ENCODE measurements at places on chromosomes 6 and 20.

DNA sequence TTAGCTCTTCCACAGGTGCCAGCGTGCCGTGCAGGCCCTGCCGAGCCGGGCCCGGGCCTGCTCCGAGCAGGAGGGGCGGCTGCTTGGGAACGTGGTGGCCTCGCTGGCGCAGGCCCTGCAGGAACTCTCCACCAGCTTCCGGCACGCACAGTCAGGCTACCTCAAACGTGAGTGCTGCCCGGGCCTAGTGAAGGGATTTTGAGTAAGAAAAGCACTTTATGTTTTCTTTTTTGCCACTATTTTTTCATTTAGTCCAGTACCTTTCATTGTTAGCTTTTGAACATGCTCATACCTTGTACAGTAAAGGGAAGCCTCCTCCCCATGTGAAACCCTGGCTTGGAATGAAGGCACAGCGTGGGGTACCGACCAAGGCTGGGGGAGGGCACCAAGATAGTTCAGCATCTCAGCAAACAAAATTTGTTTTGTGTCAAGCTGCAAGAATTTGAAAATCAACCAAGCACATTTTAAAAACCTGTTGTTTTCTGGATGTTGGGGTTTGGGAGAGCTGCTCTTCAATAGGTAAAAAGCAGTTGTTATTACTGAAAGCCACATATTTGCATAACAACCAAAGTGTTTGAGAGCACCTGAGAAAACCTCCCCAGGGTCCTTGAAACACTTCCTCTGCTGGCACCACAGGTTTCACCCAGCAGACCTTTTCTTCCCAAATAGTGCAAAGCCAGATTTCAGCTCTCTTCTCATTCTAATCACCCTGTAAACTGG is 18.4 kb downstream of the STX16 start:
- no peak for DNase-seq

DNA sequence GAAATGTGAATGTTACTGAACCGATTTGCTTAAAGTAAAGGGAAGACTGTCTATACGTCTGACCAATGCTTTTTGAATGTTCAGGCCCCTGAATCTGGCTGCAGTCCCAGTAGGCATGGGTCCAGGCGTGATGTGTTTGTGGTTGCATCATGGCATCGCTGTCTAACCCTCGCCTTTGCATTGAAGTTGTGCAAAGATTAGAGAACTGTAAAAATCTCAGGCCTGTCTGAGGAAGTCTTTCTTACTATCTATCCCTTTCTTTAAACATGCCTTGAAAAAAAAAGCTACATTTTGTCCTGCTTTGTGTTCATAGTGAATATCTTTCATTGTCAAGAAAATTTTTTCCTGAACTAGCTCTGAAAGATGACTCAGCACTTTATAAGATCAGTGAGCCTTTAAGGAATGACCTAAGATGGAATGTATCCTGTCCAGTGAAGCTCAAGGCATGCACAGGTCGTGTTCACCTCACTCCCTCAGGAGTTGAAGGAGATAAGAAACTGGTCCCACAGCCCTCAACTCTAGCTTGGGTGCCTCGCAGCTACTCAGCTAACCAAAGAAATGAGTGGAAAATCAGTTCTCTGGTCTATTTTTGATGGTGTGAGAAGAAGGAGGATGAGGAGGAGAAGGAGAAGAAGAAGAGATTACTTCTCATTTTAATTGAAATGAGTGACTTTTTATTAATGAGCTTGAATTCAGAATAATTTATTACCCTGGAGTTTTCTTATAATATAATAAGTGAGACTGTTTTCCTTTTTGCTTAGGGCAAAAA is 48.6 kb downstream of the TPD52L1 start:
- no peak for DNase-seq

DNA sequence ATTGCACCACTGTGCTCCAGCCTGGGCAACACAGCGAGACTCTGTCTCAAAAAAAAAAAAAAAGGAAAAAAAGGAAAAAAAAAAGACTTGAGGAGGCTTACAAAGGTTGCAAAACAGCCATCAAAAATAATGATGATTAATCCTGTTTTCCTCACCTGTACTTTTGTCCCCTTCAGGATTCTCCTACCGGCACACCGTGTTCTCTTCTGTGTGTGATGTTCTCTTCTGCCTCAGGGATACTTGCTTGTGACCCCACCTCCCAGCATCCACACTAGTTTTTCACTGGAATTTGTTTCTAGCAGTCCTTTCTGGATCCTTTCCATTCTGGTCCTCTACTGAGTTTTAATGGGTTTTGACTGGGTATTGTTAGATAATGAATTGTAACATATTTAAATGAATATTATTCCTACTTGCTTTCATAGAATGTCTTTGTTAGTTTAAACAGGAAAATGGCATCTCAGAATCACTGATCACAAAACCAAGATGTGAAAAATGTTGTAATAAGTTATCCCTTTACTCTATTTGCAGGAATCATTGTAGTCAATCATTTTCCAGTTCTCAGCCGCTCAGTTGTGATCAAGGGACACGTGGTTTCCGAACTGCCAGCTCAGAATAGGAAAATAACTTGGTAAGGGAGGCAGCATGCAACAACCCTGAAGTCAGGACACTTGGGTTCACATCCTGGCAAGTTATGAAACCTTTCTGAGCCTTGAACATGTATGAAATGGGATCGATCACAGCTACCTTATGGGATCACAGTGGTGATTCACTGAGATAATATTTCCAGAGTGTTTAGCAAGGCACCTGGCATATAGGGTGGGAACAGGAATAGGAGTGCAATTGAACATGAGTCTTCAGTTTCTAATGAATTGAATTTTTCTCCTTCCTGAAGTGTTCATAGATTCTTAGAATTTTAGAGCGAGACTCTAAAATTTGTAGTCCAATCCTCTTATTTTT is 8.5 kb downstream of the C6orf89 start:
- DNase-seq: no peak

- DNase-seq: peak; percentile 43
Measured at GRCh38 chr6:169589699-169590257, 112.1 kb downstream of the WDR27 start.

- DNase-seq: peak; percentile 45
Measured at GRCh38 chr6:31042806-31043205, 32.5 kb downstream of the MUC22 start.

DNA sequence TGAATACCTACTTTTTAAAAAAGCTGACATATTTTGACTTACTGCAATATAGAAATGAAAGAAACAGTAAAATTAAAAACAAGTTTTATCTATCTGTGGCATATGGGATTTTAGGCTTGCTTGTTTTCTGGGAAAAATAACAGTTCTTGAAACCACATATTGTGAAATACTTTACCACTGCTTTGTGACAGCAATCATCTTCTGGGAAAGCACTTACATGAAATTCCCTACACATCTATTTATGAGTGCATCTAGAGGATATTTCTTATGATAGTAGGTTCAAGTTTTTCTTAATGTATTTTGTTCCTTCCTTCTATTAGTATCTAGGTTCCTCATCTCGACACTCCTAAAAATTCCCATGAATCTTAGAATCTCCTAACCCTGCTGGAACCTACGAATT is 75.2 kb downstream of the STXBP5 start:
- DNase-seq: no peak

DNA sequence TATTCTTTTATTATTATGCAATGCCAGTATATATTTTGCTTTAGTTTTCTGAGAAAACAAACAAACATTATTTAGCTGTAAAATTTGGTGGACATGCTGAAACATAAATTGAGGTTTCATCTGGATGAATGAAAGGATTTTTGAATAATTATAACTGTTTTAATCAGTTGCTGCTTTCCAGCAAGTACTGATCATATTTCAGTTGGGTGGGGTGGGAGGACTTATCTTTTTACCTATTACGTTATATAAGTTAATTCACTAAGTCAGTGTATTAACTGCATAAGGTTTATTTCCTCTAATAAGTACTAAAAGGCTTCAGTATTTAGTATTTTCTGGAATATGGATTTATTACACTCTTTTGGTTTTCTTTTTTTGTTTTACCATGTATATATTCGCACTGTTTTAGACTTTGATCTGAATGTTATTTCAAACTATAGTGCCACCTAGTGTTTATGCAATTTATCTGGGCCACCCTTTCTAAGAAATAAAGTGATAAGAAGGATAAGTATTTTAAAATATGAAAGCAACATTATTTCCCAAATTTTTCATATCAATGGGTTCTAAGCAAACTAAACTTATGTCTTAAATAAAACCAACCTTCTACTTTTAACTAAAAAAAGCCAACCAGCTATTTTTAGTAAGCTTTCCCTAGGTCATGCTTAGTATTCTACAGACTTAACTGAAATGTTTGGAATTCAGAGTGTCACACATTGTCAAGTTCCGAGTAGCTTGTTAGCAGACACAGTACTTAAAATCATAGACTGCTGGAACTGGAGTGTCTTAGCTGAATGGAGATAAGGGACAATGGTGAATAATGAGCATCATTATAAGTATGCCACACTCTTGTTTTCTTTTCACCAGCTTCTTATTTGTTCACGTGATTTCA is 105.4 kb upstream of the MCHR2 start:
- no peak for DNase-seq

GRCh38 chr6:11437824-11438459 is 99.6 kb upstream of the TMEM170B start:
- no peak for DNase-seq

DNA sequence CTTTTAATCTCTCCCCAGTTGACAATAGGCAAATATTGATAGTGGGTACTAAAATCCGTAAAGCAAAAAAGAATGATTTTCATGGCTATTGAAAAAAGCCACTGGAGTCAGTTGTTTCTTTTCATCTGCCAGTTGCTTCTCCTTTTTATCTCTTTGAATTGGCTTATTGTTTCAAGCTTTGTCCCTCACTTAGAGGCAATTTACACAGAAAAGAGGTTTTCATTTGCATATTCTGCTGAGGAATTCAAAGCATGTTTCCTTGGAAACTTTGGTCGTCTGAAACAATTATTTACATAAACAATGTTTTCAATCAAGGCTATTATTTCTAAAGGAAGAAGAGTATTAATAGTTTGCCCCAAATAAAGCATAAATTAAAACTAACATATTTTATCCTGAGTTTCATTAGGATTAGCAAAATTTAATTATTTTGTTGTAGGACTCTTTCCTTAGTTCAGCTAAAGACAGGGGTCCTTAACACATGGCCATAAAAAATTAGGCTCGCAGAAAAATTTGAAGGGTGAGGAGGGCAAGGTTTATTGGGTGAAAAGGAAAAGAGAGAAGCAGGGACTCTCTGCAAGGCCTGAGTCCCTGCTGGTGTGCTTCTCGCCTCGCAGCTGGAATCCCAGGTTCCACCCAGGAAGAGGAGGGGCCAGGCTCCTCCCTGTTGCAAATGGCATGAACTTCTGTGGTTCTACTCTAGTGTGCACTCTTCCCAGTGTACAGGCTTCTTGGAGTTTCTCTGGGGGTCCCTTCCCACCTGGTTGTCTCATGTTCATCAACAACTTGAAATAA is 138.8 kb upstream of the LAMA2 start:
- DNase-seq: no peak

- no peak for DNase-seq
Measured at GRCh38 chr6:157861184-157861583, 38.1 kb downstream of the SNX9 start.

- DNase-seq: no peak
Measured at GRCh38 chr20:20525756-20526155, 157.9 kb downstream of the INSM1 start.

DNA sequence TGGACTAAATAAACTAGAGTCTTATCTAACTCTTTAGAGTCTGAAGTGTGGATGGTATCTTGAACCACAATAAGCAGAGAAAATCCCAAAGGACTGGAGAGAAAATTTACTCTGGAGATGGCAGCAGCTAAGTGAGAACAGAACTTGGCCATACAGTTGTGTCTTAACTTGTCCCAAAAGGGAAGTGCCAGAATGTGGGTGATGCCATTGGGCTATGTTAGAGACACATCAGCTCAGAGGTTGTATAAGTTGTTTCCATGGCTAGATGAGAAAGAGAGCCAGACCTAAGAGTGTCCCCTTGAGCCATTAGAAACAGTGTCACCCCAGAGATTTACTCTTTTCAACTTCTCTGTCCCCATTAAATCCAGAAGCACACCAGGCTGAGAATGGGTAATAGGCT is 36.2 kb downstream of the FOXO3 start:
- DNase-seq: no peak

DNA sequence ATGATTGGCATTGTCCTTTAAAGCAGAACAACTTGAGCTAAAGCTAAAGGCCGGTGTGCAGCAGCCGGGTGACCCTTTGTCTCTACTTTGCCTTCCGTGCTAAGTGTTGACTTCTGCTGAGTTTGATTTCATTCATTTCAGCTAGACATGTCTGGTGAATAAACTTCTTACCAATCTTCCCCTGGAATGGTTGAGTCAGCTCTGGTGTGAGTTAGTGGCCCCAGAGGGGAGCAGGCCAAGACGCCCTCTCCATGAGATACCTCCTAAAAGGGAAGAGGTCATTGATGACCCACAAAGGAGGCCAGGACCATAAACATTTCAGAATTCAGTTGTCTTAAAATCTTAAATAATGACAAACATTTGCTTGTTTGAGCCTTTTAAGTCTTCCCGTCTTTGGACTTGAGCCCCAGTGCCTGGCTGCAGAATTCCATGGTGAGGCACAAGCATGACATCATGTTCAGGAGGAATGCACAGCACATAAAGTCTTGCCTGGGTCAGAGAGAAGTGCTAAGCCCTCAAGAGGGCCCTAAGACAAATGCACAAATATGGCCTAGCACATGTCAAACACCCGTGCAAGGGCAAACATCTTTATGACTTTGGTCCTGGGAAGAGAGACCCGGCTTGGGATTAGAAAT is 96.3 kb upstream of the NEDD9 start:
- no peak for DNase-seq

- DNase-seq: no peak
Measured at GRCh38 chr20:9270831-9271230, 201.9 kb downstream of the PLCB4 start.

DNA sequence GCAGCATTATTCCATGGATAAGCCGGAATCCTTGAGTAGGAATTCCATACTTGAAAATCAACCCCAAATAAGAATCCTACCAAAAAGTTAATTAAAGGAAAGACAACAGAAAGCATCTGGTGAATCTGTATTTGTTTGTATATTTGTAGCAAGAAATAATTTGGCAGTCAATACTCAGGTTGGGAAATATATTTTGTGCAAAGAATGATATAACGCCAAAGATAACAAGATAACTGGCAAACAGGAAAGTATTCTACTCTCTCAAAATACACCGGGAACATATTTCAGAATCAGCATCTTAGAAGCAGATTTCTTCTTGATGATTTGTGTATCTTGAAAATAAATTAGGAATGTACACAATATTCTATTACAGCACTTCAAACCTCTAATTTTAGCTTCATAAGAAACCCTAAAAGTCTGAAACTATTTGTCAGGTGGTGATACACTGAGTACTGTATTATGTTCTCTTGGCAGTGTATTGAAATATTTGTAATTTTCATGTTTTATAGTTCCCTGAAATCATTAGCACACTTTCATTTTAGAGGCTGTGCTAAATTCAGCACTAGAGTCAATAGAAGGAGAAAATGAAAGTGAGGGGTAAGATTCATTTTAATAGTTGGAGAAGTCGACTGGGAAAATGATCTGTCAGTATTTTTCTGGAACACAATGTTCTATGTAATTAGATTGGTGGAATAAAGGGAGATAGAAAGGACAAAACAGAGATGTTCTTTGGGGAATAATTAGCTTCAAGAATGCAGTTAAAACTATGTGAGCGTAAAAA is 879.7 kb upstream of the GJE1 start:
- no peak for DNase-seq

- DNase-seq: no peak
Measured at GRCh38 chr6:100484474-100484873, 19.8 kb upstream of the SIM1 start.
